ENCODE measurements at places on chromosomes 16 and 17.

DNA sequence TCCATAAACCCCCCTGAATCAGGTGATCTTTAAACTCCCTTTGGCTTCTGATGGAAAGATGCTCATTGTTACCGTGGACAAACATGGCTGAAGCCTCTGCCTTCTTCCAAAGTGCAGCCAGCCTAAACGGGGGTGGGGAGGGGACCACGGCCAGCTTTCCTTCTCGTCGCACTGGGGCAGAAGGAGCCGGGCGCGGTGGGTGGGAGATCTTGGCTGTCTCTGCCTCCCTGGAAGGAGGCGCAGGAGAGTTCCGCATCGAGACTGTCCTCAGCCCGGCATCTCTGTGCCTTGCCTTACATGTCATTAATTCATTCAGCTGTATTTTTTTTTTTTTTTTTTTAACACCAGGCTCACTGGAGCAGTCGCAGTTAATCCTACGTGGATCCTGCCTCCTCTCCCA lies 163.3 kb upstream of the PLCG2 start:
- no peak for DNase-seq

GRCh38 chr16:89359264-89360147 lies 130.9 kb downstream of the ANKRD11 start:
- DNase-seq: no peak

- no peak for DNase-seq
Observed at GRCh38 chr16:73951481-73951880, 345.1 kb upstream of the PSMD7 start.

DNA sequence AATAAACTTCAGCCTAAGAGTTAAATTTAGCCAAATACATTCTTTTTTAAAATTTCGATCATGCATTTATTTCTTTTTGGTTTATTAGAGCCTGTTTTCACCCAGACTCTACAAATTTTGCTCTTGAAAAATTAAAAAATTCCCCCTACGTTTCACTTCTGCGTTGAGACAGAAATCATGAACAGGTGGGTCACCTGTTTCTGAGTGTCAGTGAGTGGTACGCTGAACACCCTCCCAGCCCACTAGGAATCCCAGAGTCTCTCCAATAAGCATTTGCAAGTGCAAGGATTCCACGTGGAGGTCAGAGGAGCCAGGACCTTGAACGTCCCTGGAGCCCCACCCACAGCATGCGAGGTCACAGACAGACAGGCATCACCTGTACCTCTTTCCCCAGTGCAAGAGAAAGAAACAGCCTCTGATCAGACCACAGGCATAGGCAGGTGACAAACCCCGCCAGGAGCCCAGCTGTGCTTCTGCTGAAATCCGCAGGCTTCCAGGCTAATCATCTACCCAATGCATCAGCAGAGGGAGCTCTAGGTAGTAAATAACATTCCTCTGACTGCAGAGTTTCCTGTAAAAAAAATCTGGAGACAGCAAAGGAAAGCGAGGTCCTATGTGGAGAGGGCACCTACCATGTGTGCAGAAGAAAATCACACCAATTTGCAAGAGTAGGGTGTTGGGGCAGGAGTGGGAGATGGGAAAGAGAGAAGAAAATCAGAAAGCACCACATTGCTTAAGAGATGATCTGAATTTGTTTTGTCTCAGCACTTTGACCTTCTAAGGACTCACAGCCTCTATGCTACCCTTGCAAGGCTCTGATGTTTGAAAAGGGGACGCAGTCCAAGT lies 5.9 kb upstream of the XYLT1 start:
- peak; percentile 11 for DNase-seq

DNA sequence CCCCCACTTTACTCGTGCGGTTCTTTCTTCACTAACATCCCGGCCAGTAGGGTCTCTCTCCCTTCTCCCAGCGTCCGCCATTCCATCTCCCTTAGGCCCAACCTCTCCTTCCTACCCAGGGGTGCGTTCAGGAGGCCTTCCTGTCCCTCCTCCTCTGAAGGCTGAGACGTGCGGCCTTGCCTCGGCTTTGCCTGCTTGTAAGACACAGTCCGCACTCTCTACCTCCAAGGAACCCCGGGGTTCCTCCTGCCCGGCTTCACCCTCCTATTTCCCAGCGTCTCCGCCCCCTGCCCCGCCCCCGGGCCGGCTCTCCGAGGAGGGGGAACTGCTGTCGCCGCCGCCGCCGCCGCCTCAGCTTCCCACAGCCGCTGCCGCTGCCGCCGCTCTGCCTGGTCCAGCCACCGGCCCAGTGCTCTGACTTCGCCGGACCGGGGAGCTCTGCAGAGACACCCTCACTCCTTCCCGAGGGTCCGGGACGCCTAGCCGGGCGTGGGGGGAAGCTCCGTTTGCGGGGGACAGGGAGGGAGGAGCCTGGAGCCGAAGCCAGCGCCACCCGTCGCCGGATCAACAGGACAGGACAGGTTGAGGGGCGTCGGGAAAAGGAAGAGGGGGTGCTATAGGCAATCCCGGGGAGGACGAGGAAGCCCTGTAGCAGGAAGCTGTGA lies 1.2 kb upstream of the FGF11 start:
- peak; percentile 59 for DNase-seq

DNA sequence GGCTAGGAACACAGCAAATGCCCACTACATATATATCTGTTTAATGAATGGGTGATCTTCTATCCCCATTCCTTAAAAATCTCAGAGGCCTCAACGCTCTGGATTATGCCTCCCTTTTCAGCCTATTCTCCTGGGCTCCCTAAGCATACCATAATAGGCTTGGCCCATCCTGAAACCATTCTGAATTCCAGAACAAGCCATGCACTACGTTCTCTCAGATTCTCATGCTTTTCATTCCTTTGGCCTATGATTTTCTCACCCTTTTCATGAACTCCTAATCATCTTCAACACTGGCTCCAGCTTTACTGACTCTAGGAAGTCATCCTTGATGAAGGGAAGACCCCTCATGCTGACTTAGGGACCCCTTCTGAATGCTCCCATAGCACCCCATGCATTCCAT lies 71.1 kb downstream of the RPGRIP1L start:
- no peak for DNase-seq

GRCh38 chr16:29825145-29826044 lies 5.1 kb downstream of the MVP start:
- peak; percentile 94 for DNase-seq

DNA sequence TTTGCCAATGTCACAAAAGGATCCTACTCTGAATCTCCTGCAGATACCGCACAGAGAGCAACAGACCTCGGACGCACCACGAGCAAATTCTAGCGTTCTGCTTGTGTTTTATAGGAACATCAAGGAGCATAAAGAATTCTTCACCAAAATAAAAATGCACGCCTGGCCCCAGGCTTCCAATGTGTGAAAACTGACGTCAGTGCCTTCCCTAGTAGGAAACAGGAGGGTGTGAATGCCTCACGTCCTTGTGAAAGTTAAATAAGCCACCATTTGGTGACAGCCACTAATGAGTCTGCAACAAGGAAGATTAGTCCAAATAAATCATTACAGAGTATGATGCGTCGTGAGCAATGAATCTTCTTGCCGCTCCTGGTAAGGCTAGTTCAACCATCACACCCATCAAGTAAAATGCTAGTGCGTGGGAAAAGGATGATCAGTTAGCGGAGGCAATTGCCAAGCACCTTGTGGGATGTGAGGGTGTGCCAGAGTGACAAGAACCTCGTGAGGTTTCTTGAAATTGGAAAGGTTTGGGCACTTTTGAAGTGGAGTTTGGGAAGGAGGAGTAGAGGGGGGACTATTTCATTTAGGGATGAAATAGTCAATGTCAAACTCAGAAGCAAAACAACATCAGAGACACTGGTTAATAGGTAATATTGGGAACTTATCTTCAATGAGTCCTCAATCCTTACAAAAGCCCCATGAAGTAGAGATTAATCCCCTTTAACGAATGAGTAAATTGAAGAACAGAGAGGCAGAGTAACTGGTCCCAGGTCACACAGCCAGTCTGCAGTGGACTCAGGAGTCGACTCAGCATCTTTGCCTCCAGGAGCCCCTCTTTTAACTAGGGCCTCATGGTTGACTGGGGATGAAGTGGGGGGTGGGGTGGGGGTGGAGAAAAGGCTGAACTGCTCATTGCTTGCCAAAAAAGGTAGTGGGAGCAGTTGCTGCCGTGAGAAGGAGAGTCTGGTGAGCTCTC lies 238.8 kb downstream of the SLC39A11 start:
- peak; percentile 19 for DNase-seq

DNA sequence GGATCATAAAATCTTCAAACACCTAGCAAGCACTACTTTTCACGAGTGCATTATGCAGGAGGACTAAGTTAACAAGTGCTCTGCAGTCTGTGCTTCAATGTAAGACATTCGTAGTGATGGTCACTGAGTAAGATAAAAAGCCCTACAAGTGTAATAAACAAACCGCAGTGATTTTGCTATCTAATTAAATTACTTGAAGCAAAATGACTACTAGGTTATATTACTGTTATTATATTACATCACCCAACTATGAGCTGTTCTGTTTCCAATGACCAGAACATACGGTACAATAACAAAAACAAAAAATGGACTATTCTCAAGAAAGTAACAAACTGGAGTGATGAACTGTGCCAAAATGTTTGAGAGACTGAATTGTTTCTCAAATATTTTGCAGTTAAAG lies 11.2 kb downstream of the KLHL10 start:
- DNase-seq: no peak

- DNase-seq: no peak
Observed at GRCh38 chr16:27217256-27217655, 13.9 kb downstream of the KDM8 start.

GRCh38 chr17:44804302-44805089 lies 25.6 kb downstream of the GJC1 start:
- peak; percentile 16 for DNase-seq

- peak; percentile 57 for DNase-seq
Observed at GRCh38 chr16:89192956-89193575, 7.3 kb downstream of the SLC22A31 start.

DNA sequence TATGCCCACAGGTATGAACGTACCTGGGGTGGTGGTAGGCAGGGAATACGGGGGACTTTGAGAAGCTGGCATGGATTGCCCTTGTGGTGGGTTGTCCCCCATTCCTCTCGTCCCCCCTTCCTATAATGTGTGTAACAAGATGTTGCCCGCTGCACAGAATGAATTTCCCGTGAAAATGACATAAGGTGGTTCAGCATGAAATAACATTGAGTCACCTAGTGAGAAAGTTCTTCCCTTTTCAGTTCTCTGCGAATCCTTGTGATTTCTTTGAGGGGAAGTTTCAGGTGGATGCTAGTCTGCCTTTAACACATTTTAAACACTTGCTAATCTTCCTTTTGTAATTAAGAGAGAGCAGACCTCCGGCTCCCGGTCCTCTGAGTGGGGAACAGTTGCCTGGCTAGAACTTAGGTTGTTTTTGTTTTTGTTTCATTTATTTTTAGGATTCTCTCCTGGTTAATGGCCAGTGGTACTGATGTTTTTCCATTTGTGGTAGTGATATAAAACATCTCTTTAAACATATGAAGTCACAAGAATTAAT lies 58.9 kb downstream of the RAP1GAP2 start:
- no peak for DNase-seq

DNA sequence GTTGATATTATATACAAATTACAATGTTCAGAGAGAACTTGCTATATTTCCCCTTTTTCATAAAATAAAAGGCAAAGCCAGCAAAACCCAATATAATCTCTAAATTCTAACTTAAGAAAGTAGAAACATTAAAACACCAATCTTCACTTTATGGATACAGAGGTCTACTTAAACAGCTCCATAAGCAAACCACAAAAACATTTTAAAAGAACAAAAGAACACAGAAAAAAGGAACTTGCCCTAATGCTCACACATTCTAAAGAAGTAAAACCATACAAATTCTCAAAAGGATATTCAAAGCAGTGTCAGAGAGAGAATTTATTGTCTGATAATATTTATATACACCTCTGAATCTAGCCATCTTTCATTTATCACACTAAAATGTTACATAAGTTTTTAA lies 606 bp downstream of the ABCA10 start:
- no peak for DNase-seq

DNA sequence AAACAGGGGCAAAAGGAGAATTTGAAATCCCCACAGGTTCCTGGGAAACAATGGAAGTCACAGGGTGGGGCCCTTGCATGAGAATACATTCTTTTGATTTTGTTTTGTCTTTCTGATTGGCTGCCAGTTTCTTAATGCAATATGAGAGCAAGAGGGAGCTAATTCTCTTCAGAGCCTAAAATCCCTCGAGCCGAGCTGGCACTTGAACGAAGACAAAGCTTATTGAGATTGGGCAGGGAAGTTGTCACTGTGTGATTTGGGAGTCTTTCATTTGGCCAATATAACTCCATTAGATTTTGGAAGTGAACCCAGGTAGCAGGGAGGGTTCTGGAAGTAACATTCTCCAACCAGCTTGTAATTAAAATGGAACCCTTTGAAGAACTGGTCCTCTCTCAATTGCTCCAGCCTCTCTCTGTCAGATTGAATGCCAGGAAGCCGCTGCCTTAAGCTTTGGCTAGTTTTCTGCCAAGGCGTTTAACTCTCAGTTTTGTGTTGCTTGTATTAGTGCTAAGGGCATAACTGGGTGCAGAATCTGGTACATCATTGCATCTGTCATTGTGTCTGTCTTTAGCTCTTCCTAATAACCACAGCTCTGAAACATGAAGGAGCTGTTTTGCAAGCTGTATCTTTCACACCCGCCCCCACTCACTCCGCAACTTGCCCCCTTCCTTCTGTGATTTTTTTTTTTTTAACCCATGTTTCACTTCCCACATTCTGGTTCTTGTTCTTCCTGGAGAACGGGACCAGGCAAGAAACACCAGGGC lies 272.0 kb downstream of the MAF start:
- no peak for DNase-seq

DNA sequence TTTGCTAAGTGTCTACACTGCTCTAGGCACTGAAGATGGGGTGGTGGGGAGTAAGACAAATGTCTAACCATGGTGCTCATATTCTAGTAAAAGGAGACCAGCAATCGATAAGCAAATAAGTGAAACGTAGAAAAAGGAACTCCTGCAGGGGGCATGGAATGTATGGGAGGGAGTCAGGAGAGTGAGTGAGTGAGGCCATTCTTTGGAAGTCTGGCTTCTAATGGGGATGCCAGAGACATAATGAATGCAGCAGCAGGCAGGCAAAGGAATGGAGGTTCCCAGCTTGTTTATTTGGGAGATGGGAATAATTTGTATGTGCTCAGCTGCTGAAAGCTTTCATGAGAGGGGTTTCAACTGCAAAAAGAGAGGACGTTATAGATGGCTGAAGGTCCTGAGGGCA lies 216.4 kb upstream of the DYNLRB2 start:
- no peak for DNase-seq

DNA sequence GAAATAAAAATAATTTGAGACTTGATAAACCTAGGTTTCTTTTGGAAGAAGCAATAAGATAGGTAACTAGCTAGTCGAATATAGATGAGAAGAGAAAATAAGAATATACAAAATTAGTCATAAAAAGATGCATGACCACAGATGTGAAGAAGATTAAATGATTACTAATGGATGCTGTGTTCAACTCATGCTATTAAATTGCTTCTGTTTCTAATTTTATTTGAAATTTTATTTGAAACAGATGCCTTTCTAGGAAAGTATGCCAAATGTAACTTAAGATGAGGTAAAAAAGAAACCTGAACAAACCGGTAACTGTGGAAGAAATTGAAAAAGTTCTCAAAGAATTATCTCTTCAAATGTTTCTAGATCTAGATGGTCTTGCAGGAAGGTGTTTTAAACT lies 91.6 kb downstream of the OR1D5 start:
- no peak for DNase-seq

- DNase-seq: no peak
Observed at GRCh38 chr16:79767421-79768275, 167.1 kb upstream of the MAF start.

- peak; percentile 18 for DNase-seq
Observed at GRCh38 chr16:6016530-6017184, 919.1 kb upstream of the EEF2KMT start.
